ENCODE measurements at places on chromosomes 16 and 17.
A peak's percentile ranks its signal among the peaks of the same experiment; 100 is the strongest.

GRCh38 chr17:80182845-80183223, 13.0 kb downstream of the CARD14 start:
- no peak for DNase-seq

DNA sequence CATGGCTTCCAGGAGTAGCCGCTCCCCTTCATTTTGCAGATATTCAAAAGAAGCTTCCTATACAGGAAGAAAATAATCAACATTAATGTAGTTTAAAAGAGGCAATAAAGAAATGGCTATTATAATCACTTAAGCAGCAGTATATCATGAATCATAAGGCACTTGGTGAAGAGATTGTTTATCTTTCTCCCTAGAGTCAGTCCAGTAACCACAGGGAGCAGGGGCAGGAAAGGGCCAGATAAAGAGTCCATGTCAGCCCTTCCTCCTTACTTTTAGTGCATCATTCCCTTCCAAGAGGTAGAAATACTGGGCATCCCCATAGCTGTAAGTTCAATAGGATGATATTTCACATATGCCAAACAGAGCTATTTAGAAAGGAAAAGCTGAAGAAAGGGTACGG, 184.6 kb upstream of the C17orf78 start:
- DNase-seq: no peak

DNA sequence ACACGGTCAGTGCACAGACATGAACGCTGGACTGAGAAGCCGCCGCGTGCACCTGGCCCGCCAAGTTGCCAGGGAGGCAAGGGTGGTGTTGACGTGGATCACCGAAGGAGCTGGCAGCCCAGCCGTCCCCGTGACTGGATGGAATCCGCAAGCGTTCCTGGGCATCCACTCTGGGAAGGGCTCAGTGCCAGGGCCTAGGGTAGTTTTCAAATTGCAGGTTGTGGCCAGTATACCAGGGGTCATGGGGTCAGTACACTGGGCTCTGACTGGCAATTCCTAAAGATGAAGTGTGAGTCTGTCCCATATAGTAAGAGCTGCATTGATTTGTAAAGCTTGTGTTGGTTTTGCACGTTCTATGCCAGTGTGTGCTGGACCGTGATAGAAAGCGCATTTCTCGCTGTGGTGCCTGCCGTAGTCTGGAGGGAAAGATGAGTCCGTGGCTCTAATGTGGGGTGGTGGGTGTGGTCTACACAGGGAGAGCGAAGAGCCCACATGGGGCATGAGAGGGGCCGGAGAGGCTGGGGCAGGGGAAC, 21.1 kb upstream of the METRNL start:
- DNase-seq: no peak

GRCh38 chr17:78652913-78653312, 75.7 kb upstream of the DNAH17 start:
- no peak for DNase-seq

- no peak for DNase-seq
These were observed at the start of gene SOX9 for GRCh38 chr17:72120642-72121163. SOX9 (plus strand) TSS chr17:72121020; CDS start chr17:72121392, 372 bp downstream.

- DNase-seq: no peak
These were observed 18.8 kb downstream of the SRP68 start for GRCh38 chr17:76053246-76054111.

DNA sequence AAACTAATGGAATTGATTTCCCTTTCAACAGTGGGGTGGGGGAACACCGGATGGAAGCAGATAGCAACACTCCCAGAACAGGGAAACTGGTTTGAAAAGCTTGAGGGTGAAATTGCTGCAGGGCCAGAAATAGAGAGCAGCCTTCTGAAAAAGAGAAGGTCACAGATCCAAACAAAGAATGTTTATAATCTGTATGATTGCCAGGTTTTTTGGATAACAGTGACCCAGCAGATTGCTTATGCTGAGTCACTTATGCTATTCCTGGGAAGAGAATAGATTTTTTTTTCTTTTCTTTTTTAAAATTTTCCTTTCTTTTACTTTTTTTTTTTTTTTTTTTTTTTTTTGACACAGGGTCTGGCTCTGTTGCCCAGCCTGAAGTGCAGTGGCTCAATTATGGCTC, 641.3 kb downstream of the KCNJ2 start:
- DNase-seq: no peak

- DNase-seq: no peak
These were observed 11.9 kb downstream of the SBK1 start for GRCh38 chr16:28304214-28304613.

GRCh38 chr17:30905742-30906100, 317 bp downstream of the TEFM start:
- DNase-seq: no peak

DNA sequence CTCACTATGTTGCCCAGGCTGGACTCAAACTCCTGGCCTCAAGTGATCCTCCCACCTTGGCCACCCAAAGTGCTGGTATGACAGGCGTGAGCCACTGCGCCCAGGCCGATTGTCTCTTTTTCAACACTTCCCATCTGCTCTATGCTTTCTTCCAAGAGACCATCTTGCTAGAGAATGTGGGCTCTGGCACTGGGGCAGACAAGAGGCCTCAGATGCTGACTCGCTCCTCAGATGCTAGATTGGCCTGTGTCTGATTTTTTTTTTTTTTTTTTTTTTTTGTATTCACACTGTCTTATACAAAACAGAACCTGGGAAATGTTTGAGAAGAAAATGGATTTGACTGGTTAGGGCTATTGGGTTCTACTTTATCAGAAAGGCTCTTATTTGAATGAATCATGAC, 58.2 kb downstream of the CYB5D2 start:
- DNase-seq: no peak

- DNase-seq: no peak
These were observed 11.1 kb downstream of the LDHD start for GRCh38 chr16:75105306-75106061.

DNA sequence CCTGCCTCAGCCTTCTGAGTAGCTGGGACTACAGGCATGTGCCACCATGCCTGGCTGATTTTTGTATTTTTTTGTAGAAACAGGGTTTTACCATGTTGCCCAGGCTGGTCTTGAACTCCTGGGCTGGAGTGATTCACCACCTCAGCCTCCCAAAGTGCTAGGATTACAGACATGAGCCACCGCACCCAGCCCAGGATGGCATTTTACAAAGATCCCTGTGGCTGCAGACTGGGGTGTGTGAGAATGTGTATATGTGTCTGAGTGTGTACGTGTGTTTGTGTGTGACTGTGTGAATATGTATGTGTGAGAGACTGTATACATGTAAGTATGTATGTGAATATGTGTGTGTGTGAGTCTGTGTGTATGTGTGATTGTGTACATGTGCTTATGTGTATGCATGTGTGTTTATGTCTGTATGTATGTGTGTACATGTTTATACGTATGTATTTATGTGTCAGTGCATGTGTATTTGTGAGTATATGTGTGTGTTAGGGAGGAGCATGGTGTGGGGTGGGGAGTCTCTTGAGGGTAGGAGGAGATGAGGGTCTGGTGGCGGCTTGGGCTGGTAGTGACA, 17.0 kb downstream of the RPTOR start:
- DNase-seq: no peak

DNA sequence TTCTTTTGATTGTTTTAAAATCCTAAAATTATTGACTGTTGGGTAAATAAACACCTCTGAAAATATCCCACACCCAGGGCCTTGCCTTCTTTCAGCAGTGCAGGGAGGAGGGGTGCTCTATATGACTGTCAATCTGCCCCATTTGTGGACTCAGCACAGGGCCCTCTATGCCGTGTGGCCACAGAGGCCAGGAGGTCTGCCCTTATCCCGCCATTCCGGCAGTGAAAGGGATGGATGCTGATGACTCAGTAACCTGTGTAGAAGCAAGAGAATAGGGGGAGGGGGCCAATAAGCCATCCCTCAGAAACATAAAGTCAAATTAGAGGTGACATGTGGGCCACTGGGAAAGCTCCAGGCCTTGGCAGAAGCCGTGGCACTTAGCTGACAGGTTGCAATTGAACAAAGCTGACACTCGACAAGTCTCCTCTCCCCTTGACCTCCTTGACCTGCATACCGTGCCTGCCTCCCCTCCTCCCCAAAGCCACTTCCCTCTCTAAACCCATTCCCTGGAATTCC, 281.4 kb upstream of the DYNLRB2 start:
- no peak for DNase-seq

DNA sequence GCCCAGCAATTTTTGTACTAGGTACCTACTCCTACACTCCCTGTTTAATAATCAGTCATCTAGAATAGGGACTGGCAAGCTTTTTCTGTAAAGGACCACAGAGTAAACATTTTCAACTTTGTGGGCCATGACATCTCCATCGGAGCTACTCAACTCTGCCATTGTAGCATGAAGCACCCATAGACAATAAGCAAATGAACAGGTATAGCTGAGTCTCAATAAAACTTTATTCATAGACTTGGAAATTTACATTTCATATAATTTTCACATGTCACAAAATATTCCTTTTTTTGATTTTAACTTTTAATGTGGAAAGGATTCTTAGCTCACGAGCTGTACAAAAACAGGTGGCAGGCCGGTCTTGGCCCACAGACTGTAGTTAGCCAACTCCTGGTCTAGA, 345.8 kb downstream of the SOX9 start:
- DNase-seq: no peak

DNA sequence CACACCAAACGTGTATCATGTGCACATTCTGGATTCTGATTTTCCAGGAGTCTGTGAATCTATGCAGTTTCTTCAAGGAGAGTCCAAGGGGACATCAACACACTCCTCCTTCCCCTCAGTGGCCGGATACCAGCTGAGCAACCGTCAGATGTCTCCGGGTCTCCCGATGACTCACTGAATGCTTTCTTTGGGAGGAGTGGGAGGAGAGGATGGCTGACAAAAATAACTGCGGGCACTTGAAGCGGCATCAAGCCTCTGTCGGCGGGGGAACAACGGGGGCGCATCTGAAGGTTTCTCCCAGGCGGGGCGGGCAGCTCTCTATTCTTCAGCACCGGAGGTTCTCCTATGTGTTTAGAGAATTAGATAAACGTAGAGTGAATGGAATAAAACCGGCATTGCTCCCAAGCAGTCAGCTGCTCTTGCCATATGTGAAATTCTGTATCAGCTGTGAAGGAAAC, 24.6 kb upstream of the LRRC75A start:
- DNase-seq: peak; percentile 27

DNA sequence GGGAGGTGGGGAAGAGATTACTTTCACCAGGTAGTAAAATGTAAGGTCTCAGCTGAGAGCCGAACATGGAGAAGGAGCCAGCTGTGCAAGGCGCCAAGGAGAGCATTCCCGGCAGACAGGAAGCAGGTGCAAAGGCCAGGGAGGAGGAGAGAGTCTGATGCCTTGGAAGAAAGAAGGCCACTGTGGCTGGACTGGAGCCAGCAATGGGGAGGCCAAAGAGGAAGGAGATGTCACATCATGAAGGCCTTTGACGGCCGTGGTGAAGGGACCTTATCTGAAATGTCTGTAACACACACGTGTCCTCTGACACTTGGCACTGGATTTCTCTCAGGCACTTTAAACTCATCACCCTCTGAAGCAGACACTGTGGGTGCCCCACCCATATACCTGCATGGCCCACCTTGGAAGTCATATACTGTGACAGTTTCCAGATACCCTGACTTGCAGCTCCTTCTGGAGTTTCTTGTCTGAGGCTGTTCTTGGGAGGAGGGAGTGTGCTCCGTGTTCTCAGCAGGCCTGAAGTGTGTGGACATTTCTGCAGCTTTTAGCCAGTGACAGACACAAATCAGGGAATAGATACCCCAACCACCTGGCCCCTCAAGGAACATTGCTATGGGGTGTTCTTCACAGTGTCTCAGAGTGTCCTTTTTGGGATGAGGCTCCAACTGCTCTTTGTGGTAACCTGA, 1.9 kb upstream of the SLC5A2 start:
- no peak for DNase-seq

DNA sequence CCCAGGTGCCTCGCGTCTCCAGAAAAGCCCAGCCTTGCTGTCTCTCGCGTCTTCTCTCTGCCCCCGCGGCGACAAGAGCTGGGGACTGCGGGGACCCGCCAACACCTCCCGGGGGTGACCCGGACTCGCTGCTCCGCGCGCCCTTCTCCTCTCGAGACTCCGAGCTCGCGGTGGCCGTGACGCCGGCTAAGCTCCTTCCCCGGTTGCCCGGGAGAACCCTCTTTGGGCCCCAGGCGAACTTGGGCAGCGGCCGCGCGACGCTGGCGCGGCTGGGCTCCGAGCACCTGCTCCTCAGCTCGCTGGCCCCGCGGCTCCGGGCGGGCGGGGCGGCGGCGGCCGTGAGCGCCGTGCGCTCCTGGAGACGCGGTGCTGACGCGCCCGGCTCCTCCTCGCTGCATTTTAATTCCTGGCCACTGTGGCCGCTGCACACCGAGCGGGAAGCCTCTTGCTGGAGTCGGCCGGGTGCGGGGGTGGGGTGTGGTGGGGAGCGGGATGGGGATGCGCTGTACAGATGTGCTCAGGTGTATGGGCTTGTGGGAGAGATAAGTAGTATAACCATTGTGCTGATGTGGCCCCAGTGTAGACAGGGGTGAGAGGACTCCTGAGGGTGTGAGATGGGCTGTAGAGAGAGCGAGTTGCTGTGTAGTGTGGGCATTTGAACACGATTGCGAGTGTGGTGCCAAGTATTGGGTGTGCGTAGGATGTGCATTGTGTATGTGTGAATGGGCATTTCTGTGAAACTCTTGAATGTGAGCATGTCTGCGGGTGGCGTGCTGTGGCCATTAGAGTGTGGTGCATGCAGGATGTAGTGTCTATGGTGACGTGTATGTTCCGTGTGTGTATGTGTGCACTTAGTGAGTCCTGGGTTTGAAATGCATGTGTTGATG, at the start of gene ASIC2:
TSS of gene ASIC2 (minus strand) at position 315 of the 887 bp plus-strand sequence.
- DNase-seq: peak; percentile 82

DNA sequence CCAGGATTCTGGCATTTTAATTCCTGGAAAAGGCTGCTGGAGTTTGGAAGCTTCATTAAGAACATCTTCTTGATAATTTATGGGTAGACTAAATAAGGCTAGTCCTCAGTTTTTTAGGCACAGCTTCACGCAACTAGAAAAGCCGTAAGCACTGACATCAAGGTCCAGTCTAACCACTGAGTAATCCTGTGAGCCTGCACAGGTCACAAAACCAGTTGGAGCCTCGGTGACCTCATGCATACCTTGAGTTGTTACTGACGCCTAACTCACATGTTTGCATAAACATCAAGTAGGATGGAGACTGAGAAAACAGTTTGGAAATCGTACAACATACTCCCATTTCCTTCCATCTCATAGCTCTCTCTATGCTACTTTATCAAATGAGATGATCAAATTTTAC, 63.8 kb upstream of the RCVRN start:
- DNase-seq: no peak

GRCh38 chr17:75891605-75892555, 4.9 kb downstream of the TRIM65 start:
- no peak for DNase-seq

Measured in right kidney (tissue), 9 donors.